Esophagus muscularis mucosa (tissue), 4 donors: ENCODE measurements at places on chromosomes 1 and 21.
A peak's percentile ranks its signal among the peaks of the same experiment; 100 is the strongest.

- DNase-seq, result no peak
Measured at GRCh38 chr1:213163278-213163711, 112.3 kb downstream of the RPS6KC1 start.

DNA sequence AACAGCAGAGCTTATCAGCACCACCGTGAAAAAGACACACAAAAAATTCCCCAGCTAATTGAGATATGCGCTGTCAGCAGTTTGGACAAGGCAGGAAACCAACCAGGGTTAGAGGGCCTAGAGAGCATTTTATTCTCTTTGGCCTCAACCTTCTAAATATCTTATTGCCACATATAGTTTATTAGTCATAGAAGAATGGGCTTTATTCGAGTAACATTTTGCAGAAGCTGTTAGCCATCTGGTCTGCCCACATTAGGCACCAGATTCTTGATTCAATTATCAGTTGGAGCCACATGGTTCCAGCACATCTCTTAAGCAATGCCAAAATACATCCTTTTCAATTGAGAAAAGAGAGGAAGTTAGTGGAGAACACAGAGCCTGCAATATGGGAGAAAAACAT, 109.9 kb upstream of the CXADR start:
- no peak for DNase-seq

GRCh38 chr1:243394066-243394465, 138.2 kb downstream of the SDCCAG8 start:
- DNase-seq, result no peak

DNA sequence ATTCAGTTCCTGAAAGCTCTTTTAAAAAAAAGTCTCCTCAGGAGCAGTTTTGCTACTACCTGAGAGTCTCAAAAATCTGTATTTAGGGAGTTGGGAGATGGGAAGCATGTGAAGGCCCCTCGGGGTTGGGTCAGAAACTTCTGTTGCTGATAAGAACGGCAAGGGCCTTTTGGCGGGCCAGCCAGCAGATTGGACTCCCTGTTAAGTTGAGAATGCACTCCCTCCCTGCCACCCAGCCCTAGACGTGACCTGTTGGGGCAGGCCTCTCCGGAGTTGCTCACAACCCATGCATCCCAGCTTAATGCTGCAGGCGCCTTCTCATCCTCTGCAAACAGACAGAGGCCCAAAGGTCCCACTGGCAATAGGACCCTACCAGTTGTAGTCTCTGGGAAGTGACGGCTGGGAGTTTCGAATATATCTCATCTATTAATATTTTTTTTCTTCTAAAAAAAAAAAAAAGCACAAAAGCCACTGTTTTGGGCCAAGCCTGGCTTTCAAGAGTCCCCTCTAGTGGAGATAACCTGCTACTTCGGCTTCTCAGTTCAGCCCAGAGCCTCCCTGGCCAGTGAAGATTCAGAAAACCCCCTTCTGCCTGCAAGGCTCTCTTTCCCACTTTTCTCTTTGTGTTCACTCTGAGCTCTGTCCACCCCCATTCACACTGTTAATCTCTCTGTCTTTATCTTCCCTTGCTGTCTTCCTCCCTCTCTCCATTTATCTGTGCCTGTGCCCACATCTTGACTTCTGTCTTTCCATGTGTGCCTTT, 5.3 kb downstream of the PLXNA2 start:
- DNase-seq, result no peak

DNA sequence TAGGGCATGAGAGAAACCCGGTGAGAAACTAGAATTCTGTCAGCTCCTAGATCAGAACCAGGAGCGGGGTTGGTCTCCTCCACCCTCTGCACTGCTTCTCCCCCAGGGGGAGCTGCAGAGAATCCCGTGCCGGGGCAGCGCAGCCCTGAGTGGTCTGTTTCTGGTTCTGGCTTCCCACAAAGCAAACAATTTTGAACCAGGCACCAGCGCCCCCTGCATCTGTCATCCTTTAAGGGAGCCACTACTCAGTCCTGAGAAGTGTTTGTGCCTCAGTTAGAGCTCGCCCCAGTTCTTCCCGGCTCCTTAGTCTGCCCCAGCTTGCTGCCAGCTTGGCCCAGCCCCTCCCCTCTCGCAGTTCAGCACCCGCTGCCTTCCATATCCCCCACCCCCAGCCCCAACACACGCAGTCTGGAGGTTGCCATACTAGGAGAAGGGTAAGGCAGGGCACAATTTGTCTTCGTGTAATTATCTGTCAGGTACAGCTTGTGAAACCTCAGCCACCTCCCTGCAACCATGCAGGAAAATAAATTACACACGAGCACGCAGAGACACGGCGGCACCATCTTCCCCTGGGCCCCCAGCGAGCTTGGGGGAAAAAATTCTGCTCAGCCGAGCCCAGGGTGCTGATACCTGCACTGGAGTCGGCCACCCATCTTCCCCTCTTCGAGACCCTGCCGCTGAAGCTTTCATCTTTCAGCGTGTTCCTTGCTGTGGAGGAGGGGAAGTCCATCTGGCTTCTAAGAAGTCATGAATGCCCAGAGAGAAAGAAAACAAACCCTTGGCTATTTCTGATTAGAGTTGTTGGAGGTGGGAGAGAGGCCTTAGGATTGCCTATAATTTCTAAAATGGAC, 62.6 kb upstream of the CD1D start:
- DNase-seq, result no peak

- peak; percentile 29 for DNase-seq
Measured at GRCh38 chr1:33390542-33390941, 40.4 kb downstream of the PHC2 start.

DNA sequence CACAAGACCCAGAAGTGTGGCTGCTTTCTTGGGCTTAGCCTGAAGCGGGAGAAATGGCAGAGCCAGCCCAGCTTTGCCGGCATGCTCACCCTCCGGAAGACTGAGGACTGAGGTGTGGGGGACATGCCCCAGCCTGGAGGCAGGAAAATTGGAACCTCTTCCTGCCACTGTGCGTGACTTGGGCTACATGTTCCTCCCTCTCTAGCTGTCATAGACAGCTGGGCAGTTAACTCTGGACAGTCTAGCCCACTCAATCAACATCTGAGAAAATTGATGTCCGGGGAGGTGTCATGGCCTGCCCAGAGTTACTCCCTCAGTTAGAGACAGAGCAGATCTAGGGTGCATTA, 59.7 kb downstream of the UBE2T start:
- no peak for DNase-seq

- no peak for DNase-seq
Measured at GRCh38 chr1:235933017-235933765, 66.5 kb upstream of the LYST start.

DNA sequence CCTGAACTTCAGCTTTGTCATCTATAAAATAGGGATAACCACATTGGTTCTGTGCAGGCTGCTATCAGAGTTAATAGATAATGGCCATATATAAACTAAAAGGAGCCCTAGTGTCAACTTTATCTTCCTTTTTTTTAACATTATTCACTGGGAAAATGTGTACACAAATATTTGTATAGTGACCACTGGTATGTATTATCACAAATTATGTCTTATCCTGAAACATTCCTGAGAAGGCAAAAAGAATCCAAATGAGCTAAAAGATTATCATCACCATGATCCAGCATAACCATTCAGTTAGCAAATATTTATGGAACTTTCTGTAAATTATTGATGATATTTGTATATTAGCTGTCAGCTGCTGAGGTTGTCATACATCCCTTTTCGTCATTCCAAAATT, 16.6 kb downstream of the ANGPTL3 start:
- DNase-seq, result no peak

DNA sequence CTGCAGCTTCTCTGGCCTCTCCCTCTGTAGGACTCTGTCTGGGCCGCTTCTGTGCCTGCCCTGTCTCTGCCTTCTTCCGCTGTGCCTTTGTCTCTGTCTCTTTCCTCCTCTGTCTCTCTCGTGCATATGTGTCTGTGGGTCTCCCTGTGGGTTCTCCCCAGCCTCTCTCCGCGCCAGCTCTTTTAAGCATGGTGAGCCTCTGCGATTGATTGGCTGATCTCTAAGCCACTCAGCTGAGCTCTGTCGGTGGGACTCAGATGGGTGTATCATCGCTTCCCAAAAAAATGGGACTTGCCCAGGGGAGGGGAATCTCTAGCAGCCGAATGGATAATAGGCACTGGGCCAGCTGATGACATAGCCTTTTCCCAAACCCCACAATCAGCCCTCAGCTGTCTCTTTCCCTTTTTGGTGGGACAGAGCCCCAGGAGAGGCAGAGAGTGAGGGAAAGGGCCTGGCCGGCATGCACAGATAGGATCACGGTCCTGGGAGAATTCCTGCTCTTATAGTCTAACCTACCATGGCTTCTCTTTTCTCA, at the start of gene ADAMTS4:
ADAMTS4 (minus strand) TSS at position 158 of the 535 bp plus-strand sequence. CDS start 427 bp downstream, outside the sequence.
- no peak for DNase-seq

DNA sequence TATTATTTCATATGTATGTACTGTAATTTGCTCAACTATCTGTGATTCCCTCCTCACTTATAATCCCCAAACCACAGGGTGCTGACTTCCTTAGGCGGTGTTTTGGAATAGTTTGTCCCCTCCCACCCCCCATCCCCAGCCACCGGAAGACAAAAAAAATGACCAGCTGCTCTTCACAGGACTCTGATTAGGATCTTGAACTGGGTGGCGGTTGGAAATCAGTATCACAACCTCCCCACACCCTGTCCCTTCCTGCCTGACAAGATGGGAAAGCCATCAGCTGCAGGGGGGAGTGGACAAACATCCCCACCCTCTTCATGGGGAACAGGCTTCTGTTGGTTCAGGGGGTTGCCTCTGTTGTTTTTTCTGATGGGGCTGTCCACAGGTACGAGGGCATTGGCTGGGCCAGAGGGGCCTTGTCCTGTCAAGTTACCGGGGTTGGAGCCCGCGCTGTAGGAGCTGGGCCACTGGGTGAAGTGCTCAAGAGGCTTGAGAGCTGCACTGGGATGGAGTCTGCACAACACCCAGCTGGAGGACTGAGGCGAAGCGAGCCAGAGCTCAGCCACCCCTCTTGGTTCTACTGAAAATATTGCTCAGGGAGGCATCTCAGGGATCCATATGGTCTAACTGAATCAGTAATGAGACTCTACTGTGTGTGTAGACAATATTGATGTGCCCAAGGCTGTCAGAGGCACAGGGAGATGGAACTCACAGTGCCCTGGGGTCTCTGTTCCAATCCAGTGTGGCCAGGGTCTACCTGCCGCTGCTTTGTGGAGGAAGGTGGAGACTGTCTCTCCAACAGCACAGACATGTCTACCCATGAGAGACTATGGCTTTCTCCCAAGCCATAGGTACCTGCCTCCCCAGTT, 28.2 kb downstream of the NAV1 start:
- no peak for DNase-seq

DNA sequence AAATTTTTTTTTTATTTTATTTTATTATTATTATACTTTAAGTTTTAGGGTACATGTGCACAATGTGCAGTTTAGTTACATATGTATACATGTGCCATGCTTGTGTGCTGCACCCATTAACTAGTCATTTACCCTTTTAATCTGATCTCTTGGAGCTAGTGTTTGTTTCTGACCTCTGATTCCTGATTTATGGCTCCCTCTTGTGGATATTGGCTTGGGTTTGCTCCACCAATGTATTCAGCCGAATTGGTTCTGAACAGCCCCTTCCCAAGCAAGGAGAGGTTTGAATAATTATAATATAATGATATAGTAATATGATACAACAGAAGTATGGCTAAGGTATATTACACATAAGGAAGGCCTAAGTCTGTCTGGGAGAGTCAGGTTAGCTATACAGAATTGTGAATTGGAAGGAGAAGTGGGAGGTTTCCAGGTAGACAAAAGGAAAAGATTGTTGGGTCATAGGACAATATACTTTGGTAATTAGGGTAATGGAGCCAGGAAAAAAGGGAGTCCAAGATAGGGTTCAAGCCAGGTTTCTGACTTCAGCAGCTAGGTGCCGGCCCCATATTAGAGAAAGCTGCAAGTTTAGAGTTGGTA, 53.1 kb upstream of the HMCN1 start:
- DNase-seq, result no peak

- no peak for DNase-seq
Measured at GRCh38 chr1:1917304-1917976, 1.6 kb downstream of the TMEM52 start.
